ENCODE measurements at places on chromosomes 1 and 21. TPM values are rescaled to one million over a fixed set of nuclear protein-coding genes. Genes with fewer than 3 reads are reported as not detected.
A peak's percentile ranks its signal among the peaks of the same experiment; 100 is the strongest.

- DNase-seq, result peak; percentile 65
Observed at GRCh38 chr1:41416552-41417334, 55.5 kb downstream of the FOXO6 start.

GRCh38 chr1:31799196-31799894 is 16.5 kb downstream of the SPOCD1 start:
- DNase-seq, result no peak

DNA sequence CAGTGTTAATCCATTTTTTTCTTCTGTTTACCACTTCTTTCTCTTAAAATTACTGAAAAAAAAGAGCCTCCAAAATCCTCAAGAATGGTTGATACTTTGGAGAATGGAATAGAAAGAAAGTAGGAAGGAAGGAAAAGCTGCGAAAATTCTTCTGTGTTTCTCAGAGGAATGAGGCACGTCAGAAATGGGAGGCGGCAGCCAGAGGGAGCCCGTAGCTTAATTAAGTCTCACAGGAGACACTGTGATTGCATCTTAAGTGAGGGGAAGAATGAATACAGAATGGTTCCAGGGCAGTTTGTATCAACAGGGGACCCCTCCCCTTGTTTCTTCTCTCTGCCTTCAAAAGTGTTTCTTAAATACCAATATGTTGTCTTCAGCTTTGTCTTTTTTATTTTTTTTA is 1099.5 kb downstream of the PLA2G4A start:
- peak; percentile 56 for DNase-seq

DNA sequence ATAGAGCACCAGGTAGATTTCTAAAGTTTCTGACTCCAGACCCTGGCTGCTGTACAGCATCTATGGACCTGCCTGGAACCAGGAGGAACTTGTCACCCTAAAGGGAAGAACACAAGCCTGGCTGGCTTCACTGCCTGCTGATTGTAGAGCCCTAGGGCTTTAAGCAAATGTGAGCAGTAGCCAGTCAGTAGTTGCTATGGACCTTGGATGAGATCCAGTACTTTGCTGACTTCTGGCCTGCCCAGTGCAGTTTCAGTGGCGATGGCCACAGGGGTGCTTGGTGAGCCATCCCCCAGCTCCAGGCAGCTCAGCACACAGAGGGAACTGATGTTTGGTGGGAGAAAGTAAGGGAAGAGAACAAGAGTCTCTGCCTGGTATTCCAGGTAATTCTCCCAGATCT is 68.4 kb downstream of the ATP6V1G3 start:
- DNase-seq, result no peak

DNA sequence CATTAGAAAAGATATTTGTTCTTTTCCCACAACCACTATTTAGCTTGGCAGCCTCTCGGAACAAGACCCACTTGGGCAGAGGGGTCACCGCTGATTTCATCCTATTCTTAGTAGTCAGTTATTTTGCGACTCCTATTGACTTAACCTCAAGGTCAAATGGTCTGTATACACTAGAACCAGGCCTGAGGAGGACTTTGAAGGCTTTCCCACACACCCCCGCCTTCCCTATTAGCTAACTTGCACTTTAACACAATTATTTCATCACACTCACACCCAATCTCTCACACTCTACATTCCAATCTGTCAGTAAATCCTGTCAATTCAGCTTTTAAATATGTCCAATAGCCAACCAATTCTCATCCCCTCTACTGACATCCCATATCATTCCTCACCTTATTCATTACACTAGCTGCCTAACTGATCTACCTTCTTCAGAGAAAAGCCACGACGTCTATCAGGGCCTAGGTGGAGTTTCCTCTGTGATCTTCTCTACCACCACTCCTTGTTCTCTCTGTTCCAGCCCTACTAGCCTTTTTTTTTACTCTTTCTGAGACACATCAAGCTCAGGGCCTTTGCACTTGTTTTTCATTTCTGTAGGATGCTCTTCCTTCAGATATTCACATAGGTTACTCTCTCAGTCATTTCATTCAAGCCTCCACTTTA is 1.0 kb upstream of the NIBAN1 start:
- DNase-seq, result no peak

DNA sequence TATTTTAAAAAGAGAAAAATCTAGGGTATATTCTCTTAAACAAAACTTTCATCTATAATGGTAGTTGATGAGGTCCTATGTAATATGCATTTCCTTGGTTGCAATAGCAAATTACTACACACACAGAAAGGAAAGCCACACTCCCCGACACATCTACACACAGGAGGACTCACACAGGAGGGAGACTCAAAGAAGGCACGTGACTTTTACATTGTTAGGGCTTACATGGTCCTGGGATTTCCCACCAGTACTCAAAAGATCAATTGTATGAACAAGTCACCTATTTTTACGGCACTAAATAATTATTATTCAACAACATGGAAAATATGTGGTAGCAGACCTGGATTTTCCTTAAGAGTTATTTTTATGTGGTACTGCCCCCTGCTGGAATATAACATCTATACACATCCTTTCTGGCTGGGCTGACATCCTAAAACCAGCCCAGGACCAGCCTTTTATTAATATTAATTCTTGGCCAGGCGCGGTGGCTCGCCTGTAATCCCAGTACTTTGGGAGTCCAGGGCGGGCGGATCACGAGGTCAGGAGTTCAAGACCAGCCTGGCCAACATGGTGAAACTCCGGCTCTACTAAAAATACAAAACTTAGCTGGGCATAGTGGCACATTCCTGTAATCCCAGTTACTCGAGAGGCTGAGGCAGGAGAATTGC is 33.9 kb upstream of the LGALS8 start:
- peak; percentile 71 for DNase-seq

DNA sequence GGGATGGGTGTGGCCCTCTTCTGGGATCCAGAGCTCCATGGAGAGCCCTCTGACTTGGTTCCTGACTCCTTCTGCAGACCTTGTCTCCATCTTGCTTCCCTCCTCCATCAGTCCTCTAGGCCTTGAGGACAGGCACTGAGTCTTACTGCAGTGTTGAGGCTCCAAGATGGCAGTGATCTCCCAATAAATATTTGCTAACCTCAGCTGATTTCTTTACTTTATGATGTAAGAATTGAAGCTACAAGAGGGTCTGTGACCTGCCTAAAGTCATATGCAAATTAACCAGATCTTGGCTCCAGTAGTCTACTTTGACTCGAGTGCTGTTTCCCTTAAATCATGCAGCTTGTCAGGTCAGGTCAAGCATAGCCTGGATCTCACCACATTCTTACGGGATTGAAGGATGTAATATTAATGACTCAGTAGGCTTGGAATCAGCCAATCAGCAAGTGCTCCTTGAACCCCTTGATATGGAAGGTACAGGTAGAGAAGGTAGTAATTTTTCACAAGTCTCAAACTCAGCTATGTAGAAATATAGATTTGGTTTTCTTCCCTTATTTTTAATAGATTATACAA is 93.0 kb downstream of the CLIC6 start:
- no peak for DNase-seq

- peak; percentile 75 for DNase-seq
Observed at GRCh38 chr1:226181996-226182714, 4.4 kb downstream of the ACBD3 start.

DNA sequence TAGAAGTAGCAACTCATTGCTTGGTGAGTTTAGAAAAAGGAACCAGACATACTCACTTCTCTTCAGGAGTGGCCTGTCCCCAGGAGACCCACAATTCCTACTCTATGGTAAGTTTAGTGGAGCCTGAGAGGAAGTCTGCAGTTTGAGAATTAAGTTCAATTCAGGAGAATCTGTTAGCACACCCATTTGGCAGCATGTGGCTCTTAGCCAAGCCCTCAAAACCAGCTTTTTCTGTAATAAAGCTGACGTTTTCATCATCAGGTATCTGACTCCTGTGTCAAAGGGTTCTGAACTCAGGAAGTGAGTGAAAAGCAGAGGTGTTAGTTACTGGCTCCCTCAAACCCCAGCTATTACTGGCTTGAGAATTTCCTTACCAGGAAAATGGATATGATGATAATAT is 20.4 kb upstream of the RGS16 start:
- no peak for DNase-seq

GRCh38 chr1:234732671-234733390 is 122.9 kb upstream of the IRF2BP2 start:
- DNase-seq, result no peak

Gene DNAJC28
- 1.6 TPM for total RNA-seq

DNA sequence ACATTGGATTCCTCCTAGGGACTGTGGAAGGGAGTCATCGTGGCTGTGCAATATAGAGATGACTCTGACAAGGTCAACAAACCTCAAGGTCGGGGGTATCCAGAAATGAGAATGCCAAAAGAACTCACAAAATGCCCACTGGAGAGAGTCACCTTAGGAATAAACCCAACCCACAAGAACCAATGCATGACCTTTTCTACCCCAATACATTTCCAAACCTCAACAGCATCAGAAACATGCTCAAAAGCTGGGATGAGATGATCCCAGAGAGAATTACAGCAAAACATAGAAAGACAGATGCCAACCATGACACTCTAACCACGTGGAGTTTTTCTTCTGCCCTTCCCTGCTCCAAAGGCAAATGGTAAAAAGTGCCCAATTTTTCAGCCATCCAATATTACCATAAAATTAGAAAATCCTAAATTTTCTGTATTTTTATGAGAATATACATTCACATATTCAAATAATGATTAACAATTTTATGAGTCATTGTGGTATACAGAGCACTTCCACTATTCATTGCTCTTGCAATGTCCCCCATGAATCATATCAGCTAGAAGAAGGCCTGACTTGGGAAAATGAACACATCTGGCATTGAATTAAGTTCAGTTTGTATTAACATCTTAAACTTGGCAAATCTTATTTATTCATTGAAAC is 88.2 kb upstream of the PALMD start:
- peak; percentile 36 for DNase-seq

Gene ATP1A4
- not detected for total RNA-seq

- DNase-seq, result no peak
Observed at GRCh38 chr1:177033628-177034027, 130.9 kb downstream of the ASTN1 start.

GRCh38 chr1:160007577-160008200 is 24.1 kb downstream of the PIGM start:
- DNase-seq, result peak; percentile 56

Gene CDKN2C
- total RNA-seq, result 89.0 TPM

GRCh38 chr21:45994759-45995685 is 13.5 kb downstream of the COL6A1 start:
- no peak for DNase-seq

- DNase-seq, result no peak
Observed at GRCh38 chr1:160293020-160293968, 8.4 kb upstream of the PEX19 start.

Gene COL11A1
- 1.9 TPM for total RNA-seq

Gene SLAMF7
- 0.29 TPM for total RNA-seq

Gene AADACL4
- total RNA-seq, result not detected

GRCh38 chr1:41498391-41498790 is 13.9 kb upstream of the EDN2 start:
- DNase-seq, result peak; percentile 86
